Activated CD4-positive, CD25-positive, alpha-beta regulatory T cell treated with anti-CD3 and anti-CD28 coated beads, Interleukin-2, amount 50 U/mL, for 24 hours (primary cell): ENCODE measurements at places on chromosomes 6 and 20.
A peak's percentile ranks its signal among the peaks of the same experiment; 100 is the strongest.

DNA sequence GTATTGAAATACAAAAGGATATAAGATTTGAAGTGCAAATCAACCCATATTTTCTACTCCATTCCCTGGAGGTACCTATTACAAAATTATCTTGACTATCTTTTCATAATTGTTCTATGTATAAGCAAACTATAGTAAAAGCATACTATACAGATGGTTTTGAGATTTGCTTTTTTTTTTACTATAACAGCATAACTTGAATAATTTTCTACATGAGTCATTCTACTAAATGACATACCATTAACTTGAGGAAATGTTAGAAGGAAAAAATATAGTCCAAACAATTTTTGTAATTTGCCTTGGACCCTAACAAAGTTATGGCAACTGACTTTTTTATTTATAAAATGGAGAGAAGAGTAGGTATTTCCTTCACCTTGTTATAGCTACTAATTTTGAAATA, 472.7 kb downstream of the PKHD1 start:
- no peak for ATAC-seq

- ATAC-seq = no peak
Measured at GRCh38 chr6:153947808-153948447, 91.1 kb upstream of the OPRM1 start.

DNA sequence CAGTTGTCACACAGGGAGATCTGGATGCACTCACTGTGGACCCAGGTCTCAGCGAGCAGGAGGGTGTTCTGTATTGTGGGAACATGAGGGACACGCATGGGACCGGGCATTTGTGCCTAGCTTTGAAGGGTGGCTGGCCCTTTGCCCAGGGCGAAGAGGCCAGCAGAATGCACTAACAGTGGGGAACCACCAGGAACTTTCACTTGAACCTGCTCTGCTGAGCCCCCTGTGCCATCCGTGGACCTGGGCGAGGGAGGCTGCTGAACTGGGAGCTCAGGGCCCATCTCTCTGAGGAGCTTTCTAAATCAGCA, 1.2 kb upstream of the ULBP2 start:
- ATAC-seq = no peak

GRCh38 chr6:150145830-150146229, 3.0 kb downstream of the PPP1R14C start:
- ATAC-seq = peak; percentile 17

DNA sequence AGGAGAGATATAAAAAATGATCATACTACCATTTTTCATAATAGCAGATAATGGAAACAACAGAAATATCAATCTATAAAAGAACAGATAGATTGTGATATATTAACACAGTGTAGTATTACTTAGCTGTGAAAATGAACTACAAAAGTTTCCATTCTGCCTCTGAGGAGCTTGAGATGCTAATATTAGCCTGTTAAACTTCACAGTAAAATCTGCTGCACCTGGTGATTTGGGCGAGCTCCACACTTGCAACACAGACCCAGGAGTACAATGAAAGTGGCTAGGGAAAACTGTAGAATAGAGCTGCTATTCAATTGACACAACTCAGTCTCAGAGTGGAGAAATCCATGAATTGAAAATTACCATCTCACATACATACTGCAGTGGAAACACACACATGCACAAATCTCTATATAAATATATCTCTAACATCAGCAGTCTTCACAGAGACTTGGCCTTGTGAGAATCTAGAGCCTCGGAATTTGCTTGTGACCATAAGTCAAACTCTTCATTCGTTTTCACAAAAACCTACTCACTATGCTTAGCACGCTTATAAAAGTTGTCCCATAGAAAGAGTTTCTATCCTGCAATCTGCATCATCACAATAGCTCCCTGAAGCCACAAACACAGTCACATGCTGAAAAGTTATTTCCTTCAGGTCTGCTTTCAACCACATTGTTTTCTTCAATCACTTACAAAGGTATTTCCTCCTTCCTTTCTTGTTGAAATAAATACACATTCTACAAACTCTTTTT, 133.0 kb downstream of the PAK5 start:
- ATAC-seq = no peak

- ATAC-seq = no peak
Measured at GRCh38 chr20:15187612-15188011, 850.2 kb upstream of the FLRT3 start.

- ATAC-seq = no peak
Measured at GRCh38 chr6:158770533-158771330, 48.4 kb downstream of the EZR start.

- ATAC-seq = no peak
Measured at GRCh38 chr20:34996243-34997028, 40.8 kb downstream of the MYH7B start.
